ENCODE measurements at places on chromosomes 6 and 20. TPM values are rescaled to one million over a fixed set of nuclear protein-coding genes. Genes with fewer than 3 reads are reported as not detected.

The PTPRK gene
- 21.6 TPM for total RNA-seq

DNA sequence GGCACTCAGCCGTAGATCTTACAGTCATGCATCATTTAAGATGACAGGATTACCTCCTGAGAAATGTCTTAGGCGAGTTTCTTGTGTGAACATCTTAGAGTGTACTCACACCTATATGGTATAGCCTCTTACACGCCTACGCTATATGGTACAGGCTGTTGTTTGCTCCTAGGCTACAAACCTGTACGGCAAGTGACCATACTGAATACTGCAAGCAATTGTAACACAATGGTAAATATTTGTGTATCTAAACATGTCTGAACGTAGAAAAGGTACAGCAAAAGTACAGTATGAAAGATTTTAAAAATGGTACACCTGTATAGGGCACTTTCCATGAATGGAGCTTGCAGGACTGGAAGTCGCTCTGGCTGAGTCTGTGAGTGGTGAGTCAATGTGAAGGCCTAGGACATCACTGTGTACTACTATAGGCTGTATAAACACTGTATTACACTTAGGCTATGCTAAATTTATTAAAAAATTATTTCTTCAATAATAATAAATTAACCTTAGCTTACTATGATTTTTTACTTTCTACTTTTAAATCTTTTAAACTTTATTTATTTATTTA lies 541 bp upstream of the IL20RA start:
- no peak for DNase-seq

DNA sequence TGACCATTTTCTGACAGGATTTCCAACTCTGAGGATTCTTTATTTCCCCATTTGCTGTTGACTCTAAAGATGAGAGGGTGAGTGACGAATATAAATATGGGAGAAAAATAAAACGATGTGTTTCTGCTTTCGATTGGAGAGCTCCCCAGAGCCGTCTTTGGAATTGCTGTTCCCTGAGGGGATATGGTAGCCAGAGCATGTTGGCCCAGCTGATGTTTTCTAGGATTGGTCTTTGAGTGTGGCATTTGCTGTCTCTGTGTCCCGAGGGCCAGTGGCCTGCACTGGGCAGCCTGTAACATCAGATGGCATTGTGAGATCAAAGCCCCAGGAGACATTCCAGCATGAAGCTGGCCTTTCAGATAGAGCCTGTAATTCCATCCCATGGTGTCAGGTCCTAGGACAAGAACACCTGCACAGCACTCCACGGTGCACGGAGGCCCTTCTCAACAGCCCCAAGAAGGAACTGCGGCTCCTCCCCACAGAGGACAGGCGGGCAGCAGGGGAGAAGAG lies 26.7 kb downstream of the PKIG start:
- DNase-seq, result no peak

The HLA-E gene
- 213 TPM for total RNA-seq

GRCh38 chr6:164151161-164152120 lies 736.9 kb downstream of the QKI start:
- DNase-seq, result no peak

DNA sequence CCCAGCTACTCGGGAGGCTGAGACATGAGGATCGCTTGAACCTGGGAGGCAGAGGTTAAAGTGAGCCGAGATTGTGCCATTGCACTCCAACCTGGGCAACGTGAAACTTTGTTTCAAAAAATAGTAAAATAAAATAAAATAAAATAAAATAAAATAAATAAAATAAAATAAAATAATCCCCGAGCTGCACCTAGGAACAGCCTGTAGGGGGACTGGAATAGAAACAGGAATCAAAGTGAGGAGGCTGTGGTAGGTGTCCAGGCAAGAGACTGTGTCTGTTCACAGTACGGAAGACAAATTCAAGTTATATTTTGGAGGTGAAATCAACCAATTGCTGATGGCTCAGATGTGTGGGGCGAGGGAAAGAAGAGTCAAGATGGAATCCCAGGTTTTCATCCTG lies 86.2 kb downstream of the KCNB1 start:
- no peak for DNase-seq

- no peak for DNase-seq
Observed at GRCh38 chr6:108251252-108251651, 9.6 kb downstream of the SNX3 start.

DNA sequence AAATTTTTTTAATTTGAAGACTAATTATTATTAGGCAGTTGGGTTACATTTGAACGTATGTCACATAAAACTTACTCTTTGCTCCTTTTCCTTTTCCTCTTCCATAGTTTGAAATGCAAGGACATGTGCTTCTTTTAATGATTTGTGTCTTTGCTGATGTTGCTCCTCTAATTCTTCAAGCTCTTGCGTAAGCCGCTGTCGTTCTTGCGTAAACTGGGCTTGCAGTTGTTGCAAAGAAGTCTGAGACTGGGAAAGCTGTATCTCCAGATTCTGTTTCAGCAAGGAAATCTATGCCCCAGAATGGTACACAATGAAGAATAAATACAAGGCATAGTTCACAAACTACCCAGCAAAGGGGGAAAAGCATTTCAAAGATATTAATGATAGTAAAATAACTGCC lies 45.1 kb upstream of the MCM9 start:
- DNase-seq, result no peak

The PROKR2 gene
- total RNA-seq, result not detected

GRCh38 chr6:105207524-105208269 lies 27.9 kb upstream of the POPDC3 start:
- no peak for DNase-seq

The NKAIN2 gene
- total RNA-seq, result 1.1 TPM

DNA sequence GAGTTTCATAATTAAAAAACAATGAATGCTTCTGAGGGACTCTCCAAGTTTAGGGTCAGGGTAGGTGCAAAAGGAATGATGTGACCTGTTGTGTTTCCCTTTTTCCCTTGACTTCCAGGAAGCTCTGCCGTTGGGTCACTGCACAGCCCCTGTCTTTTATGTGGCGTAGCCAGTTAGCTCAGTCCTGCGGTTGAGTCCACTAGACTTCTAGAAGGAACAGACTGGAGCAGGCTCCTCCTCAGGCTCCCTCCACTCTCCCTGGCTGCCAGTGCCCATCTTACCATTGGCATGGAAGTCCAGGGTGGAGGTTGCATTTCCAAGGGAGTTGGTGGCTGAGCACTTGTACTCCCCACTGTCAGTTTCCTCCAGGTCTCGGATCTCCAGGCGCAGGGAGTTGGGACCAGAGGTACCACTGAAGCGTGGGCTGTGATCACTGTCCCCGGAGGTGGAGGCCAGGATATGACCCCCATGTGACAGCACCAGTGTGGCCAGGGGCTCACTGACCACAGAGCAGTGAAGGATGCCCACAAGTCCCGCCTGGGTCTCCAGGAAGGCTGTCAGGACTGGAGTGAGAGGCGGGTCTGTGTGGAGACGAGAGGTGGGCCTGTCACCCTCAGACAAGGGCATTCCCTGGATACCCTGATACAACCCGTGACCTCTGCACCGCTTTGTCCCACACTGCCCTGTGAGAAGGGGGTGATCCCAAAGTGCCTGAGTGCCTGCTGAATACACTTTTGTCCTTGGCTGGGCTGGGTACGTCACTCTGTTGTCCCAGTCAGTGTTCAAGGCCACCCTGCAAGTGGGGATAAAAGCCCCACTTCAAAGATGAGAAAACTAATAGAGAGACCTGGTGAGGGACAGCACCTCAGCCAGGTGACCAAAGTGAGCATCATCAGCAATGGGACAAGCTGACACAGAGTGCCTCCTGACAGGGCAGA lies 11.1 kb downstream of the SIGLEC1 start:
- no peak for DNase-seq

DNA sequence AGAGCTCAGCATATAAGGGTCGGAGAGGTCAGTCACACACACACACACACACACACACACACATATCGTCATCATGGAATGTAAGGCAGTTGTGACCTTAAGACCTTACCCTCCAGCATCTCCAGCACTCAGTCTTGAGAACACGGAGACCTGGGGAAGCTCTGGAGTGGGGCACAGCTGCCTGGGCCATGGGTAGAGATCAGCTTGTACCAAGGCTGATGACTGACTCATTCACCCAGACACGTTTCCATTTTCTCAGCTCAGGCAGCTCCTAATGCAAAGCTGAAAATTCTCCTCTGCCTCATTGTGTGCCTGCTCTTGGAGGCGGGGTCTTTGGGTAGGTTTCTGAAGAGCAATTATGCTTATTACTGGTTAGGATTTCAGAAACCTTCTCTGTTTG lies 38.3 kb upstream of the PDYN start:
- DNase-seq, result no peak

- DNase-seq, result peak; percentile 89
Observed at GRCh38 chr6:9515633-9516606, 899.0 kb downstream of the TFAP2A start.

DNA sequence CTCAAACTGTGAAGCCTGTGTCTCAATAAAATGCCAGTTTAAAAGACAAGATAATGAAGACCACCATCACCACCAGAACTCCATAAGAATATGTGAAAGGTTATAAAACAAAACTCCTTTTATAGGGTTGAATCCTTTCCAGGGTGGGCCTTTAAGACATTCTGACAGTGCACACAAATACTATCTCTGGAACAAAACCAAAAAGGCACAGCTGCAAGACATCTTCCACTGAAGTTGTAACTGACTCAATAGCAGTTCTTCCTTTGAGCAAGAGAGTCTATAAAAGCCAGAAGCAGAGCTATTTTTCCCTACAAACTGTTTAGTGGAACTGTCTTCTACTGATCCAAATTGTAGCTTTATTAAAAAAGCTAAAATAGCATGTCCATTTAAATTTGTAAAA lies 81.6 kb downstream of the EPB41L2 start:
- no peak for DNase-seq

The HLA-DOB gene
- total RNA-seq, result not detected

The RAET1L gene
- not detected for total RNA-seq

DNA sequence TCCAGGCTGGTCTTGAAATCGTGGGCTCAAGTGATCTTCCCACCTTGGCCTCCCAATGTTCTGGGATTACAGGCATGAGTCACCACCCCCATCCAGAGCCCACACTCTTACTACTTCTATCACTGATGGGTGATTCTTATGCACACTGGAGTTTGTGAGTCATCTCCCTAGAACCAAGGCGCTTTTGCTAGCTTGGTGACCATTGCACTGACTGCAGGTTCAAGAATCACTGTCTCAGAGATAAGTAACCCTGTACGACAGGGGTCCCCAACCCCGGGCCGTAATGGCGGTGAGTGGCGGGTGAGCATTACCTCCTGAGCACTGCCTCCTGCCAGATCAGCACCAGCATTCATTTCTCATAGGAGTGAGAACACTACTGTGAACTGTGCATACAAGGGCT lies 118.8 kb downstream of the MAP3K7 start:
- no peak for DNase-seq

- no peak for DNase-seq
Observed at GRCh38 chr20:48149902-48150301, 364.6 kb upstream of the SULF2 start.

GRCh38 chr6:101663100-101663499 lies 269.6 kb downstream of the GRIK2 start:
- DNase-seq, result no peak

The FAM209B gene
- not detected for total RNA-seq

The THBS2 gene
- total RNA-seq, result not detected

DNA sequence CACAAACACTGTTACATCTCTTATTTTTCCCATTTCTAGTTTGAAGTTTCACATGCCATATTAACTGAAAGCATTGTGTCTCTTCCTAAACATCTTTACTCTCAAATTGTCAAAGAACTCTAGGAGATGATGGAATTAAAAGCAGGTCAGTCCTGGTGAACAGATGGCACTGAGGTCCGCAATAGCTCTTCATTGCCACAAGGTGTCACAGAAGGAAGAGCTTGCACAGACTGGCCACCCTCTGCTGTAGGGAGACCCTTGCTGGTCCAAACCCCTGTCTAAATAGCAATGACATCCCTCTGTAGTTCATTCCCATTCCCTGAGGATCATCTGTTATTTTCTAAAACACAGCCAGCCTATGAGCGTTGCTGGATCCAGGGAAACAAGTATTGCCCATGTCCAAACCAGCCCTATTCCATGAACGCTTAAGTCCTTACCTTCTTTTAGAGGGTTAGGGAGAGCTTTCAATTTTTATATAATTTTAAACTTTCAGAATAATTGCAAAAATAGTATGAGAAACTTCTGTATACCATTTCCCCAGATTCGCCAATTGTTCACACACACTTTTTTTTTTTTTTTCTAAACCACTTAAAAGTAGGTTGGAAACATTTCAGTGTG lies 10.1 kb upstream of the HDAC2 start:
- no peak for DNase-seq

The IMPG1 gene
- total RNA-seq, result not detected

GRCh38 chr6:154471609-154472362 lies 38.7 kb downstream of the CNKSR3 start:
- no peak for DNase-seq

DNA sequence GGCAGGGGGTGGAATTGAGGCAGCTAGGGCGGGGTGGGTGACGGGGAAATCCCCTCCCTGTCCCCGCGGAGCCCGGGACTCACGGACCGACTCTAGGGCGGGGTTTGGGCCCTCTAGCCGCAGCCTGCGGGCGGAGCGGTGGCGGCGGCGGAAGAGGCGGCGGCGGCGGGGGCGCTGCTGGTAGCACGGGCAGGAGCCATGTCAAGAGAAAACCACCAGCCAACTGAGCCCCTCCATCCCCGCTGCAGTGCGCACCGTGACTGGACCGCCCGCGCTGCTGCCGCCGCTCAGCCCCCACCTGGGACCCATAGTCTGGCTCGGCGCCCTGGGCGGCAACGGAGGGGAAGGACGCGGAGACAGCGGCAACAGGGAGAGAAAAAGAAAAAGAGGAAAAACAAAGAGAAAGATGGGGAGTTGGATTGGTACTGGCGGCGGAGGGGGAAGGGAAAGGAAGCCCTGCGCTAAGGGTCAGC lies 1.2 kb upstream of the C6orf62 start:
- DNase-seq, result no peak

The BTNL2 gene
- not detected for total RNA-seq

The GMPR gene
- total RNA-seq, result not detected

DNA sequence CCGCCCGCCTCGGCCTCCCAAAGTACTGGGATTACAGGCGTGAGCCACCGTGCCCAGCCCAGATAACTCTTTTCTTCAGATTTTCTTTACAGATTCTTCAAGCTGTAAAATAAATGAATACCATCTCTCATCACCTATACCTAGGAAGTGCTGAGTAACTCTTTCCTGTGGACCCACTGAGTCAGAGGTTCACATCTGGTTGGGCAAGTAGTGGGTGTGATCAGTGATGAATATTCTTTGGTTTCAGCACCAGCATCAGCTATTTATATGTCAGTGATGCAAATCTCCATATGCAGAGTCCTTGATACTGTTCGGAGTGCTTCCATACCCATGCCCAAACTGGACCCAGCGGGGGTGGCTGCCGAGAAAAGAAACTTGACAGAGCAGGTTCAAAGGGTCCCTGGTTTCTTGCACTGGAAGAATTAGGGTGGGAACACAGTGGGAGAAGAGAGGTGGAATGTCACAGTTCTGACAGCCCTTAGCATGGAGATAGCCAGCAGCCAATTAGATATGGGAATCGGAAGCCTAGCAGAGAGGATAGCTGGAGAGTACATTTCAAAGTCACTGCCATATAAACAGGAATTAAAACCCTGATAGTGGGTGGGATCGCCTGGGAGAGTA lies 64.9 kb upstream of the DDR1 start:
- DNase-seq, result no peak

GRCh38 chr6:38634518-38634917 lies 5.2 kb downstream of the BTBD9 start:
- DNase-seq, result no peak

The FUT9 gene
- 2.1 TPM for total RNA-seq

The SAMD10 gene
- total RNA-seq, result 1.2 TPM

The AGER gene
- 1.7 TPM for total RNA-seq

The OTOR gene
- not detected for total RNA-seq

- DNase-seq, result no peak
Observed at GRCh38 chr6:54813892-54814291, 32.7 kb upstream of the FAM83B start.

The FRK gene
- 5.1 TPM for total RNA-seq
